ENCODE measurements at places on chromosomes 2 and 18.

GRCh38 chr18:2201036-2201600 lies 370.2 kb downstream of the METTL4 start:
- no peak for DNase-seq

GRCh38 chr2:227872676-227873075 lies 1.2 kb downstream of the DAW1 start:
- DNase-seq, result no peak

DNA sequence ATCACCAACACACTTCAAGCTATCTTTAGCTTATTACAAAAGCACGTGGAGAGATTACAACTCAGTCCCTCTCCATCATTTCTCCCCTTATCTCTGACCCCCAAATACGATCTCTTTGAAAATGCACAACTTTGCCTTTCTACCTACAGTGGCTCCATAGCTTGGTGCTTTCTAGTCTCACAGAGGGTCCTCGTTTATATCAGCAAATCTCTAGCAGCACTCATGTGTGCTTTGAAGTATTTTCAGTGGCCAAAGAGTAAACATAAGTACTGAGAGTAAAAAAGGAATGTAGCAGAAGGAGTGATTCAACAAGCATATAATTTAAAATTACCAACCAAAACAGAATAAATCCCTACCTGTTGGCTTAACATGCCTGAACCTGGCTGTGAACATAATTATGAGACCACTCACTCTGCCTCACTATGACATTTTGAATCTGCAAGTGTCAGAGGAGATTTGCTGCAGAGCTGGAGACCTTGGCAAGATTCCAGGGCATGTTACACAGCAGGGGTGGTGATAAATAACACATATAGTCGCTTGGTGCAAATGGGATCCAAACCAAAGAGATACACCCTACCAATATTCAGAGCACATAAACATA lies 54.6 kb downstream of the LAMA3 start:
- DNase-seq, result no peak

DNA sequence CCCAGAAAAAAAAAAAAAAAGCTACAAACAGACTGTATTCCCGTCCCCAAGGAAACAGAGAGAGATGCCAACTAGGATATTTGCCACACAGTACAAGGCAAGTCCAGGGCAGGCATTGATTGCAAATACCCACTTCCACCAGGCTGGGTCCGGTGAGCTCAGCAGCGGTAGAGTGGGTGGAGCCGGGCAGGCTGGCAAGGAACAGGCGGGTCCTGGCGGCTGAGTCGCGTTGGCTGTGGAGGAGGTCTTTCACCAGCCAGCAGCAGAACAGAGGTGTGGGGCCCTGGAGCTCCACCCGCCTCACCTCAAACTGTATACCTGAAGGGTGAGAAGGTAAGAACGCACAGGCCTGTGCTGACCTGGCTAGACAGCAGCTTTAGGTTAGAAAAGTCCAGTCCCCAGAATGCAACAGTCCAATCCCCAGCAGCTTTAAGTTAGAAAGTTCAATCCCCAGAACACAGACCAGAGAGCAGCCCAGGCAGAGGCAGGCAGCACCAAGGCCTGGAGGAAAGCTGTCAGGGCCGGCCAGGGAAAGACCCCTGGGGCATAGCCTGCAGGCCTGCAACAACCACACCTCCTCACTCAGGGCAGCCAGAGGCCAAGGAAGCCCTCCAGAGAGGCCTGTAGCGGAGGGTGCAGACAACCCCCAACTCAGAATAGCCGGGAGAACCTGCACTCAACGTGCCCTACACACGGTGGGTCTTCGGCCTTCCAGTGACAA lies 21.9 kb upstream of the MTERF4 start:
- no peak for DNase-seq

- DNase-seq, result no peak
These were observed 297.7 kb downstream of the GBX2 start for GRCh38 chr2:235870515-235870914.

DNA sequence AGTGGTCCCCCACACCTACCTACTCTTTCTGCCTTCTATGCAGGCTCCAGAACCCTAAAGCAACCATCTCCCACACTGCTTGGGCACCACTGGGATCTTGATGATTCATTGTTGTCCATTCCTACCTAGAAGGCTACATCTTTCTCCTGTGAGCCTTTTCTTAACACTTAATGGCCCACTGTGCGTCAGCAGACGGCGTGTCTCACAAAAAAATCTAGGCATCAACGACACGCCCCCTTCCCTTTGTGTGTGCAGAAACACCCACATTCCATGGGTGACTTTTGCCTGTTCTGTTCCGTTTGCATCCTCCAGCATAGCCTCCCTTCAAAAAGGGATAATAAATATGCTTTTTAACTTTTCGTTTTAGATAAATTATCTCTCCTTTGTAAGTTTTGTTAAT lies 99.7 kb upstream of the CYRIA start:
- no peak for DNase-seq

DNA sequence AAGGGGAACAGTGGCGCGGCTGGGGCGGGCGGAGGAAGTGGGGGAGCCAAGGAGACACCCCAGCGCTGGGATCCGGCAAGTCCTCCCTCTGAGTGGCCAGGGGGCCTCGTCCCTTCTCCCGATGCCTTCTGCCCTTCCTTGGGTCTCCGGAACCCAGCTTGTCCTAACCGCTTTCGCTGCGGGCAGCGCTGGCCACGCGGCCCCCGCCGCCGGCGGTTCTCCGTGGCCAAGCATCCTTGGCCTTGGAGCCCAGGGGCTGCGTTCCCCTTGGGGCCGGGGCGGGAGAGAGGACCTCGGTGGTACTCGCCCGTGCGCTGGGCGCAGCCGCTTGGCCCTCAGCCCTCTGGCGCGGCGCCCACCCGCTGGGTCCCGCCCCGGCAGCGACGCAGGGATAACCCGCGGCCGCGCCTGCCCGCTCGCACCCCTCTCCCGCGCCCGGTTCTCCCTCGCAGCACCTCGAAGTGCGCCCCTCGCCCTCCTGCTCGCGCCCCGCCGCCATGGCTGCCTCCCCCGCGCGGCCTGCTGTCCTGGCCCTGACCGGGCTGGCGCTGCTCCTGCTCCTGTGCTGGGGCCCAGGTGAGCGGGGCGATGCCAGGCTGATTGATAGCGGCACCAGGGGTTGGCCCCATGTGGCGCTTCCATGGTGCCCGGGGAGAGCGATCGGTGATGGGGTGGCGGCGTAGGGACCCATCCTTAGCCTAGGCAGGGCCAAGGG lies 128.7 kb downstream of the UXS1 start:
- DNase-seq, result no peak

- no peak for DNase-seq
These were observed 35.2 kb downstream of the TMEM163 start for GRCh38 chr2:134683561-134684112.

- no peak for DNase-seq
These were observed 148.0 kb downstream of the PARD3B start for GRCh38 chr2:204693262-204693661.
